ENCODE measurements at places on chromosomes 5 and 9.
A peak's percentile ranks its signal among the peaks of the same experiment; 100 is the strongest.

- DNase-seq: no peak
These were observed 280.9 kb downstream of the TENT4A start for GRCh38 chr5:6994097-6994496.

DNA sequence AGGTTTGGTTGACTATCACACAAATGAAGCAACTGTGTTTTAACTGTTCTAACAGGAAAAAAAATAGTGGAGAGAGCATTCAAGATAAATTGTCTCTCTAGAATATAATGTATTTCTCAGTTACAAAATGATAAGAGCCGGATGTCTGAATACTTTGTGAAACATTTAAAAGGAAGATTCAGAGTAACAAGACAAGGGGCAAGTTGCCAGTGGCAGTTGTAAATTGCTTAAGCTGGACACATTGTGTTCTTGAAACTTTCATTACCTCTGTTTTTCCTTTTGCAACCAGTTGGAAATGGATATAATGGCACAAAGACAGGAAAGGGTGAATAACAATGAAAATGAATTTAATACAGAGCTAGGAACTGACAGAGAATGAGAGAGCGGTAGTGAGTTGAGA is 15.2 kb upstream of the TBCA start:
- no peak for DNase-seq

GRCh38 chr5:106292654-106293053 is 1378.1 kb downstream of the EFNA5 start:
- no peak for DNase-seq

- DNase-seq: no peak
These were observed 34.6 kb upstream of the PSD2 start for GRCh38 chr5:139761057-139761450.

GRCh38 chr9:27664121-27664779 is 91.0 kb upstream of the C9orf72 start:
- no peak for DNase-seq

DNA sequence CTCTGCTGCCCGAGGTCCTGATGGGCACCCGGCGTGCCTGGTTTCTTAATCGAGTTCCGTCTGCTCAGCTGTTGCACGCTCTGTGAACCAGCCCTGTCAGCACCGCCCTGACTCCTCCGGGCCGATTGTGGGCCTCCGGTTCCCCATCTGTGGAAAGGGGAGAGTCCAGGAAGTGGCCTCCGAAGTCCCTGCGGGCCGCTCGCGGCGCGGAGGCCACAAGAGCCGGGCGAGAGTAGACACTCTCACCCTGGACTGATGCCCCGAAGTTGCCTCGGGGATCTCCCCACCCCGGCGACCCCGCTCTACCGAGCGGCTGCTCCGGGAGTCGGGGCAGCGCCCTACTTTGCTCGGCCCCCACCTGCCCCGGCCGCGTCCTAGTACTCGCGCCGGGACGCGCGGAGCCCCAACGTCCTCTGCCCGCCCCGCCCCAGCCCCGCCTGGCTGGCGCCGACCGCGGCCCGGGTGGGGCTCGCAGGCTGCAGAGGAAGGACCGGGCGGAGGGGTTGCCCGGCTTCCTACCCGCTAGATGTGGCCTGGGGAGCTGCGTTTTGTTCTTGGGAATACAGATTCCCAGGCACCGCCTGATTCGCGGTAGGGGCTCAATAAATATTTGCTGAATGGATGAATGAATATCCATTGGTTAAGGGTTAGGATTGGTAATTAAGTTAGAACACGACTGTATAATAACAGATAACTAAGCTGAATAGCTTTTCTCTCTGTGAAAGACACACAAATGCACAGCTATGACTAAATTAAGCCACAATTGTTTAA is 935 bp upstream of the ZNF367 start:
- DNase-seq: peak; percentile 43

GRCh38 chr9:121786543-121786948 is 135.1 kb downstream of the DAB2IP start:
- DNase-seq: no peak

- DNase-seq: peak; percentile 25
These were observed 32.3 kb upstream of the NPM1 start for GRCh38 chr5:171355302-171355724.

DNA sequence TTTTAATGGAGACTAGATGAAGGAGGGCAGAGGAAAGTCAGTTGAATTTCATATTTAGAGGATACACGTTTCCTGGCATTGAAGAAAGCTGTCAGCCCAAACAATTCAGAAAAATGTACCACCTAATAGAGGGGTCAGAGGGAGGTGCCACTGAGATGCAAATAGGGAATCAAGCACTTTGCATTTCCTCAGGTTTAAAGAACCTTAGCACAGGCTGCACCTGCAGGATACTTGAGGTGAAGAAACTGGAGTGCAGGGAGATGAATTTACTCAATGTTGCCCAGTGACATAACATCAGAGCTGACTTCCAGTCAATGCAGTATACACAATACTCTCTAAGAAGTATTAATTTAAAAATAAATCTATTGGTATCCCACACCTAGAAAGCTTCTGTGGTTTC is 67.0 kb upstream of the MAST4 start:
- DNase-seq: no peak

GRCh38 chr9:78319197-78320029 is 22.5 kb downstream of the PSAT1 start:
- DNase-seq: no peak

- no peak for DNase-seq
These were observed 14.7 kb downstream of the PITX1 start for GRCh38 chr5:135019314-135019713.

DNA sequence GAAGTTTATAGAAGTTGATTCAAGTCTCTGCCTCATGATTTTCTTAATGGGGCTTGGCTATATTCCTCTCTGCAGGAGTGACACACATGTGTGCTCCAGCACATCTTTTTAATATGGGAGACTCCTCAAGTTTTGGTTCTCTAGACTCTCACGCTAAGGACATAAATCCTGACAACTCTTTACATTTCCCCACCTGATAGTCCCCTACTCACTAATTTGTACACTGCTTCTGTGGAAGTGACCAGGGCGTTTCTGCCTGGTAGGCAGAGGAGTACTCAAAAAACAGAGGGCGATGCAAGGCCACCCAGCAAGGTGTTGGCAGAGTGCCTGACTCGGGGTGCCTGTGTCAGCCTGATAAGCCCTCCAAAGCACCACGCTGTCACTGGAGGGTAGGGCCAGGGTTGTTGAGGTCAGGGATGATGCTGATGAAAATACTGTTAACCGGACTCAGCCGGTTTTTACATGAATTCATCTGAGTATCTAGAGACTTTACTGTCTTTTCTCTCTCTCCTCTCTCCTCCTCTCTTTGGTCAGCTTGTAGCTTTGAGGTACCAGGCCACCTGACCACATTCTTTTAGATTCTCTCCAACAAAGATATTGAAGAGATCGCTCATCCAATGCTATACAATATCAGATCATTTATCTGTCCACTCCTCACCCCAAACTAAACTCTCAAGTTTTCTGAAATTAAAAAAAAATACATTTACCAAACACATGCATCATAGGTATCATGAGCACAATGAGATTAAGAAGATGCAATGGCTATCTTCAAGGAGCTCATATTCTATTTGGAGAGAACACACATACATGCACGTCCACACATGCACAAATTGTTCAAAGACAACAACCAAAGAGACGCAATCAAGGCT is 205.2 kb downstream of the PIK3R1 start:
- no peak for DNase-seq

GRCh38 chr5:9766581-9766980 is 136.4 kb upstream of the TAS2R1 start:
- no peak for DNase-seq

DNA sequence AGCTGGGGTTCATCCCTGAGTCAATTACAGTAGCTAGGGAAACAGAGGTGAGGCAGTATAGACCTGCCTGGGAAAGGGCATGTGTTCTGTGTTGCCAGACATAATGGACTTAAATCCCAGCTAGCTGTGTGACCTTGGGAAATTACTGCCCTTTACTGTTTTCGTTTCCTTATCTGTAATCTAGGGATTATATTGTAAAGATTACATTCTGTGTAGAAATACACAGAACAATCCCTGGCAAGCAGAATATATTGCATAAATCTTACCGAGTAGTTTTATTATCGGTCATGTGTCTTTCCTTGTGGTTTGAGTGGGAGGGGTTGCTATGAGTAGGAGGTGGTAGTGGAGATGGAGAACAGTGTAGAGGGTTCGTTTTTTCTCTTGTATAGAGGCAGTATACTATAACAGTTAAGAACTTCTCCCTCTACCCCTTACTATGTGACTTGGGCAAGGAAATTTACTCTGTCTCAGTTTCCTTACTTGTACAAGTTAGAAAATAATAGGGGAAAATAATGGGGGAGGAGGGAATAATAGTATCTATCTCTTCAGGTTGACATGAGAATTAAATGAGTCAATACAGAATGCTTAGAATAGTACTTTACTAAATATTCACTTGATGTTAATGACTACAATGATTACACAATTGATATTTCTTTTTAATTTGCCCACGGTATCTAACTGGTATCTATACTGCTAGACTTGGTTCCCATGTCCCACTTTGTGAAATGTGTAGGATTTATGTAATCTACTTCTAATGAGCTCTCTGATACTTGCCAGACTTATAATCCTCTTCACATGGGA is 7.1 kb upstream of the DMXL1 start:
- no peak for DNase-seq
